Suprapubic skin (tissue), 4 donors: ENCODE measurements at places on chromosomes 7 and 10. TPM values are rescaled to one million over a fixed set of nuclear protein-coding genes. Genes with fewer than 3 reads are reported as not detected.

Gene STAG3
- 1.9 TPM for total RNA-seq

Gene CHAT
- not detected for total RNA-seq

Gene PLA2G12B
- total RNA-seq = not detected

- no peak for DNase-seq
These were observed 19.9 kb downstream of the WDR86 start for GRCh38 chr7:151389768-151390597.

Gene RNF32
- not detected for total RNA-seq

DNA sequence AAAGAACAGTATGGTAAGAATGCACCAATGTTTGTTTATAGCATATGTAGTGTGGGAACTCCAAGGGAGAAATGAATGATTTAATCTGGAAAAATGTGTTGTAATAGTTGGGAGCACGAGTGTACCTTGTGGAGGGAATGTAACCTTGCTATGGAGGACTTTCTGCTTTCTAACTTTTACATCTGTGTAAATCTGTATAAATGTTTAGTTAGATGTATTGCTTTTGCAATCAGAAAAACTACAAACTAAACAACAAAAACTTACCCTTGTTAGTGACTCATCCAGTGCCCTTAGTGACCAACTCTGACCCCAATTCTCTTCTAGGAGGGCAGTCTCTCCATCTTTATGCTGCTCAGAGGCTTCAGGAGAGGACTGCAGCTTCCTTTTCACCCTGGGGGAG lies 89.3 kb downstream of the CCNY start:
- no peak for DNase-seq

DNA sequence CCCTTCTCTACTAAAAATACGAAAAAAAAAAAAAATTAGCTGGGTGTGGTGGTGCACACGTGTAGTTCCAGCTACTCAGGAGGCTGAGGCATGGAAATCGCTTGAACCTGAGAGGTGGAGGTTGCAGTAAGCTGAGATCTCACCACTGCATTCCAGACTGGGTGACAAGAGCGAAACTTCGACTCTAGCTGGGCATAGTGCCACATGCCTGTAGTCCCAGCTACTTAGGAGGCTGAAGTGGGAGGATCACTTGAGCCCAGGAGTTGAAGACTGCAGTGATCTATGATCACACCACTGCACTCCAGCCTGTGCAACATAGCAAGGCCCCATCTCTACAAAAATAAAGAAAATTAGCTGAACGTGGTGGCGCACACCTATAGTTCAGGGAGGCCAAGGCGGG lies 1.2 kb upstream of the SPACDR start:
- no peak for DNase-seq

Gene TMEM176A
- total RNA-seq = 7.2 TPM

DNA sequence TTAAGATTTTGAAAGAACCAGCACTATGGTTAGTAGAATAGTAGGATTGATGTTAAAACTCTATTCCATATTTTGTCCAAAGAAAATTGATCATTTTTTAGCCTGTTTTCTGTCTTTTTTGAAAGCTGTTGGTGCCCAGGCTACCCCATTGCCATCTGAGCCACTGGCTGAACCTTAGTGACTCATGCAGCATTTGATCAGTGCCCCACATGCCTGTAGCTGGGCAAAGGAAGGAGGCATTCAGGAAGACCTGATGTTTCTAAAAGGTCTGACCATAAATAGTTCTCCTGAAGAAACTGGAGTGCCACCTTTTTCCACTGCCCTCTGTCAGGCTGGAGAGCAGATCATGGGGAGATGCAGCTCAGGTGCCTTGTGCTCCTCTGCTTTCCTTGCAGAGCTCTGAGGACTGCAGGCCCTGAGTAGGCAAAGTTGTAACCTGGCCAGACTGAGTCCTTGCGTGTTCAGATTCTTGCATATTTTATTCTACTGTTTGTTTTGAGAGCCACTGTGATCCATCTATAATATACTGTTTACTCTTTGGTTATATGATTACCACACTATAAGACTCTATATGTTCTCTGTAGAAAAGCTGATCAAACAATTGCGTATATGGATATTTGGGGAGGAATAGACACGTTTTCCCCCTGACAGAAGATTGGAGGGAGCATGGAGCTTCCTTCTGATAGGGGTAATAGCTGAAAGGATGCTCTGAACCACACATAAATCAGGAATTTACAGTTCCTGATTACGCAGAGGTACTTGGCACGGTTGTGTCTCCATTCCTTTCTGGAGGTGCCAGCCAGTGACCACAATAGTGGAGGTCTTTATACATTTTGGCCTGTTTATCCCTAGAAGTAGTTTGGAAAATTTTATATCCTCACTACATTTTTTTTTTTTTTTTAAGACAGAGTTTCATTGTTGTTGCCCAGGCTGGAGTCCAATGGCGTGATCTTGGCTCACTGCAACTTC lies 48.9 kb upstream of the GJD4 start:
- no peak for DNase-seq

GRCh38 chr7:71972534-71972933 lies 439.6 kb downstream of the CALN1 start:
- no peak for DNase-seq

Gene CLDN4
- 82.6 TPM for total RNA-seq

- DNase-seq = no peak
These were observed 645.0 kb upstream of the GALNT17 start for GRCh38 chr7:70486977-70487376.

Gene HOXA4
- 4.7 TPM for total RNA-seq

Gene VPS37D
- 2.0 TPM for total RNA-seq

DNA sequence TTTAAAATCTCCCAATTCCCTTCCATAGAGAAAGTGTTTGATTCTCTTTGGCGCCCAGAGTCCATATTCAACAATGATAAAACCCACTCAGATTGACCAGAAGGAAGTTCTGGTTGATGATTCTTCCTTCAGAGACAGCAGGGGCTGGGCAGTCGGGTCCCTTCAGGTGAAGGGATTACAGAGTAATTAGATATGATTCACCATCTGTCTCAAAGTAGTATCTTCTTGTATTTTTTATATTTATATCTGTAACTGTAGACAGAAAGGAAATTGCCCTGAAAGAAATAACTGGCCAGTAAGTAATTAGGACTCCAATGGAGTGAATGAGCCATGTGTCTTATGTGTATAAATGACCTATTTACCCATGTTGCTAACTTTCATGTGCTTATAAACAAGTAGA lies 156.0 kb downstream of the PLCE1 start:
- DNase-seq = no peak

DNA sequence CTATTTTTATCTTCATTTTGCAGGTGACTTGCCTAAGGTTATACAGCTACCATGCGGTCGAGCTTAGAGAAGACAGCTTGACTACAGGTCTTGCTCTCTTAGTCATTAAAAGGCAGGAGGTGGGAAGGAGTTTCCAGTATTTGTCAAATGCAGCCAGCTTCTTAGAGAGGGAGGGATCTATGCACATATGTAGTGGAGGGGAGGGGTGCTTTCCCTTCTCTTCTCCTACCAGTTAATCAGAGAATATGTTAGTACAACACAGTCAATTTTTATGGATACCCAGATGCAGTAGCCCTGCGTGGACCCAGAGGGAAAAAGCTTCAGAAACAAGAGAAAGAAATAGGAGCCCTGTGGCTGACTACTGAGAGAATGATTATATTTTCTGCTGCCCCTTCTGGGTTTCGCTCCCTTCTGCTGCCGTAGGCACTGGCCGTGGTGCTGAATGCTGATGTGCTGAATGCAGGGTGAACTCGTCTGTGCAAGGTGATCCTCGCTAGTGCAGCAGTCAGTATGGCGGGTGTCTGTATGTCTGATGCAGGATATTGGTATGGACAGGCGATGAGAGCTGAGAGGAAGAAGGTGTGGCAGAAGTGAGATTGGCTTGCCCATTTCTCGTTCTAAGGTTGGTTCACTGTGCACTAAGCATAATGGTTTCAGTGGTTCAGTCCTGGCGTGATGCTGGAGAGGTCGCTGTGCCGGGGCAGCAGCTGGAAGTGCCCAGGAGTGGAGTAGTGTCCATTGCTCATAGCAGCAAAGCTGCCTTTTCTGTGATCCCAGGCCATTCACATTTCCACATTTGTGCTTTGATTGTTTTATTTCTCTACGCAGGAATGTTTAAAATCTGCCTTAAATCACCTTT lies 189.2 kb upstream of the PODXL start:
- DNase-seq = no peak

DNA sequence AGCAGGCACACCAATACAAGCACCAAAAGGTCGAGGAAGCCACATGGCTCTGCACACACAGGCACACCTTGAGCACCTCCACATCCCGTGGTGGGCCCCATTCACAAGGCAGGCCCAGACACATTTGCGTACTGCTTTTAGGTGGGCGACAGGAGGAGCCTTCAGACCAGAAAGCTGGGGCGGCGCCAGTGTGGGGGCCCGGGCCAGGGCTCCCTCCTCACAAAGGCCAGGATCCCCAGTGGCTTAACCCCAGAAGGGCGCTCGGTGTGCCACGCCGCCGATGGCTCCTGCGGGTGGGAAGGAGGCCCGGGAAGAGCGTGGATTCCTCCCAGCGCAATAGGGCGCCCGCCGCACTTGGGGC lies 2.8 kb upstream of the SMARCD3 start:
- no peak for DNase-seq

Gene PTPN20
- 3.2 TPM for total RNA-seq

Gene ATAD1
- 31.4 TPM for total RNA-seq

GRCh38 chr7:44128721-44129582 lies 5.6 kb upstream of the POLD2 start:
- no peak for DNase-seq

Gene ANXA8L1
- 263 TPM for total RNA-seq

GRCh38 chr10:32190890-32191491 lies 134.8 kb upstream of the KIF5B start:
- DNase-seq = no peak

DNA sequence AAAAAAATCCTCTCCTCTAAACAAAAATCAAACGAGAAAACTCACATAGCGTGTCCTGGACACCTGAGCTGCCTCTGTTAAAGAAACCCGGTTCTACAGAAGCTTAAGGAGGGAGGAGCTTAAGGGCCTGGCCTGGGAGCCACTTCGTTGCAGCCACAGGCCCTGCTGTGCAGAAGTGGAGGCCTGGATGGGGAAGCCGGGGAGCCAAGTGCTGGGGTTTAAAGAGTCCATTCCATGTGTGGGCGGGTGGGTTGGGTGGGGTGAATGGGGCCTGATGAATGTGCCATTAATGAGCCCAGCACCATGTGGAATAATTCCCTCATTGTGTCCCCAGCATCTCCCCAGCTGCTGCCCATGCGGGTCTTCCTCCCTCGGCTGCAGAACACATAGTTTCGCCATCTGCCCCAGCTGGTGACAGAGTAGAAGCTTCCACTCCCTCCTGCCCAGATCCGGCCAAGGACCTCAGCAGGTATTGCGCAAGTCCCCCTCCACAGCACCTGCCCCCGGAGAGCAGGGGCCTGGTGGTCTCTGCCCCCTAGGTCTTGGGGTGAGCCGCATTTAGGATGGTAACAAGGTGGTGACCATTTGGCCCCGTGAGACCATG lies 127.8 kb upstream of the BTBD16 start:
- no peak for DNase-seq

- no peak for DNase-seq
These were observed 13.1 kb downstream of the THNSL1 start for GRCh38 chr10:25029519-25029918.

- no peak for DNase-seq
These were observed 14.2 kb upstream of the NUP42 start for GRCh38 chr7:23167691-23168090.

DNA sequence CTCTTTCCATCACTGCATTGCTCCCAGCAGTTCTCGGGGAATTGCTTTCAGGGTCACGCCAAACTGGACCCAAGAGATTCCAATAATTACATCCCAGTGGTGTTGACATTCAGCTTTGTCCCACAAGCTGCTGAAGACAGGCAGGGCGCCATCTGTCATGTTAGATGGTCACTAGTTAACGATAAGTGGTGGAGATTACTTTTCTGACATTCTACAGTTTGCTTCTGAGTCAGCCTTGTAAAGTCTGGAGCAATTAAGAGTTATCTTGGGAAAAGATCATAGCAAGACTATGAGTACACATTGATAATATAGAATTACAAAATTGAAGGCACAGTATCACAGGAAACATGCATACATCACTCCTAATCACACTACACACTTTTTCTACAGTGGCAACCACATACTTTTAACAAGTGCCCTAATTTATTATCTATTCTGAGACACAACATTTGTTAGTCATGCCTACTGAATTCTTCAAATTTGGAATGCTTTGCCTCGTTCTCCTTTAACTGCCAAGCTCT lies 41.9 kb downstream of the SEMA3C start:
- DNase-seq = no peak

DNA sequence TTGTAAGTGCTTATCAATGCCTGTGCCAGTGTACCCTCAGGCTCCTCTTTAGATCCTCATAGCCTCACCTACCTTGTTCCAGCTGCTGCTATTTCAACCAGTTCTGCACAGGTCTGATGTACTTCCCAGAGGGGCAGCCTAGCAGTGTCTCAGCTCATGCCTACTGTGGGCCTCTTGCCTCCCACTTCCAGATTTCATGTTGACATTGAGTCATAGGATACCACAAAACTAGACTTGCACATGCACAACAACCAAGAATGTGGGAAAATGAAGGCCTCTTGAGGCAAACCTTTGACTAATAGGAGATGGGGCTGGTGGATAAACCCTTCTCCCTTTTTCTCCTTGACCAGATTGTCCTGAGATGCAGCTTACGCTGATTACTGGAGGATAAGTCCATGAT lies 31.0 kb downstream of the PON3 start:
- no peak for DNase-seq

Gene POU6F2
- total RNA-seq = not detected

- DNase-seq = no peak
These were observed 92.4 kb upstream of the JCAD start for GRCh38 chr10:30151581-30152389.

GRCh38 chr7:157766098-157766497 lies 429.3 kb downstream of the DNAJB6 start:
- no peak for DNase-seq

- no peak for DNase-seq
These were observed 151.0 kb downstream of the PLPP4 start for GRCh38 chr10:120607710-120608703.
